A549 treated with GW870086 at 1 μM for 4 hours (cell line): ENCODE measurements at places on chromosomes 6 and 20. TPM values are rescaled to one million over a fixed set of nuclear protein-coding genes. Genes with fewer than 3 reads are reported as not detected.

KLHDC3 gene
- total RNA-seq, result 24.7 to 28.7 TPM (median 26.6 TPM) in 5 replicates

FAXC gene
- total RNA-seq, result 6.1 to 7.4 TPM (median 6.8 TPM) in 5 replicates

CST8 gene
- not detected in 5 replicates for total RNA-seq

CNR1 gene
- total RNA-seq, result 0.45 to 0.65 TPM (median 0.46 TPM) in 5 replicates

ADGRF4 gene
- total RNA-seq, result 11.1 to 13.6 TPM (median 12.7 TPM) in 5 replicates

HLA-DQA1 gene
- total RNA-seq, result not detected in 5 replicates

PGC gene
- total RNA-seq, result not detected in 5 replicates

TSPO2 gene
- not detected in 5 replicates for total RNA-seq

GHRH gene
- not detected in 5 replicates for total RNA-seq

RGL2 gene
- 10.8 to 16.6 TPM (median 13.9 TPM) in 5 replicates for total RNA-seq

CALHM4 gene
- total RNA-seq, result not detected in 5 replicates

VSTM2L gene
- 11.0 to 15.4 TPM (median 13.0 TPM) in 5 replicates for total RNA-seq

COL11A2 gene
- 0.45 to 0.93 TPM (median 0.71 TPM) in 5 replicates for total RNA-seq

SPATS1 gene
- not detected in 5 replicates for total RNA-seq

RPS18 gene
- 2,539 to 2,848 TPM (median 2,622 TPM) in 5 replicates for total RNA-seq

BEND6 gene
- 0.61 to 1.3 TPM (median 0.99 TPM) in 5 replicates for total RNA-seq

THBD gene
- 47.1 to 57.7 TPM (median 50.6 TPM) in 5 replicates for total RNA-seq
